ENCODE measurements at places on chromosomes 2 and 18.

GRCh38 chr2:218896501-218897393 is 16.1 kb downstream of the WNT10A start:
- DNase-seq: no peak

- peak; percentile 38 for DNase-seq
These were observed 1.5 kb upstream of the RRM2 start for GRCh38 chr2:10120877-10121574.

DNA sequence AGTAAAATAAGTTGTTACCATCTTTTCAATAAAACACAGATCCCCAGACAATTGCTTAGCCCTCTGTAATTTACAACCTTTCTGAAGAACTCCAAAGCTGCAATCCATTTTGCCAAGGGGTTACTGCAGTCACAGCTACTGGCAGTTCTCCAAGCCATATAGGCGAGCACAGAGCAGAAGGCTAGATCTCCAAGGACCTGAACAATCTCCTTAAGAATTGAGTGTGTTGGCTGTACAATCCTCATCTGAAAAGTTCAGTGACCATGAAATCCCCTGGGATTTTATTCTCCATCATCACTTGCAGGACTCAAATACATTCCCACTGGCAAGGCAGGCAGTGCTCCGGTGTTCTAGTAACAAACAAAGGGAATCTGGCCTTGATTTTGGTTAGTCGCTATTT is 103.9 kb upstream of the LRP1B start:
- peak; percentile 2 for DNase-seq

- no peak for DNase-seq
These were observed 66.7 kb downstream of the ASB1 start for GRCh38 chr2:238493411-238493810.

GRCh38 chr2:7014174-7014640 is 97.0 kb downstream of the RNF144A start:
- DNase-seq: no peak

GRCh38 chr2:210195101-210195852 is 24.1 kb upstream of the KANSL1L start:
- DNase-seq: peak; percentile 40

GRCh38 chr18:25005541-25006403 is 346.2 kb downstream of the ZNF521 start:
- DNase-seq: peak; percentile 66

- DNase-seq: no peak
These were observed 225.7 kb upstream of the ST6GAL2 start for GRCh38 chr2:107111623-107112022.

DNA sequence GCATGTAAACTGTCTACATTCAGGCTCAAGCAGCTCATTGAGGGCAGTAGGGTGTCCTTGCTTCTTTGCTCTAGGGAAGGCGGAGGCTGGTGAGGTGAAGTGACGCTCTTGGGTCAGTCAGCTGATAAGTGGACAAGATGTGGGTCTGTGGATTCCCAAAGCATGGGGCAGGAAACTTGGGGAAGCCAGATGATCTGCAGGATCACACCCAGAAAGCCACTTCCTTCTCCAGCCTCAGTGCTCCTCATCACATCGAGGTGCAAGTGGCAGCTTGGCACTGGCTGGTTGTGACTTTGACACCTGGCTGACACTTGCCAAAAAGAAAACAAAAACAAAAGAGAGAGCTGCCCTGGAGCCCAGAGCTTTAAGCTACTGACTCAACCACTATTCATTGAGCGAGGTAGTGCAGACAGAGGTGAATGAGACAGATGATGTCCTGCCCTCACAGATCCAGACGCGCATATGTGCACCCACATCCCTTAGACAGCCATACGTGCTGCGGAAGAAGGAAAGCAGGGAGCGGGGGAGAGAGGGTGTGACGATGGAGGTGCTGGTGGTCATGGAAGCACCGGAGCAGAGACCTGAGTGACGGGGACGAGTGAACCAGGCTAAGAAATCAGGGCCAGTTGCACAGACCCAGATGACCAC is 3.1 kb upstream of the CIB4 start:
- DNase-seq: no peak

GRCh38 chr2:223054193-223054781 is 2.3 kb downstream of the KCNE4 start:
- DNase-seq: peak; percentile 89

DNA sequence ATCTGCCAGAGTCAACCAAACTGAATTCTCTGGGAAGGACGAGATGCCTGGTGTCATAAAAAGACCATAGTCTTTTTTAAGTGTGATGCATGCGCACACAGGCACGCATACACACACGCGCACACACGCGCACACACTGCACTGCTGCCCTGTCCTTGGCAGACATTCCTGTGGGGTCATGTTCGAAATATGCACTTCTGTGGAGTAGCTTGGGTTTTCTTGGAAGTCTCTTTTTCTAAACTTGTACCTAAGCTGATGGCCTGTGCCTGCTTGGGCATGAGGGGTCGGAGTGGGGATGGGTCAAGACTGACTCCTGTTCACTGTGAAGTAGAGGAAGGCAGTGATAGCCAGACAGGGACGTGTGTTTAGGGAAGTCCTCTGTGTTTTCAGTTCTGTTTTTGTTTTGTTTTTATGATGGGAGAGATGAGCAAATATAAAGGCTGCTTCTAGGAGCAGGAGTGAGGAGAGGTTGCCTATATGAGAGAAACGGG is 4.0 kb upstream of the RMC1 start:
- DNase-seq: peak; percentile 49

DNA sequence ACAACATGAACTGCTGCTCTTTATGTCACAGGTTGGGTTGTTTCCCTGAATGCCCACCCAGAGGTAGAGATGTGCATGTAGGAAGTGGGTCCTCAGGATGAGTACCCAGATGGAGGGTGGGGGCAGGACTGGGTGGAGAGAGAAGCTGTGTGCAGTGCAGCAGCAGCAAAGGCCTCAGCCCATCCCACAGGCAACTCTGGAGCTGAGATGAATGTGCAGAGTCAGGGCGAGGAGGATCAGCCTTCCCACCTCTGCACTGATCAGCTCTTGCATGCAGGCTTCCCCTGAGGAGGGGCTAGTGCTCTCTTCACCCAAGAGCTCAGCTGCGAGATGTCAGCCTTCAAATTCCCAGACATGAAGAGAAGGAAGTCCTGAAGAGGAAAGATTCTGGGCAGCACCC is 326.2 kb upstream of the RAB6C start:
- DNase-seq: no peak

- no peak for DNase-seq
These were observed 183.3 kb upstream of the HDAC4 start for GRCh38 chr2:239583879-239584859.

GRCh38 chr18:51028201-51028805 is 1.7 kb upstream of the SMAD4 start:
- no peak for DNase-seq

GRCh38 chr18:75581336-75582131 is 154.0 kb upstream of the SMIM21 start:
- peak; percentile 85 for DNase-seq

DNA sequence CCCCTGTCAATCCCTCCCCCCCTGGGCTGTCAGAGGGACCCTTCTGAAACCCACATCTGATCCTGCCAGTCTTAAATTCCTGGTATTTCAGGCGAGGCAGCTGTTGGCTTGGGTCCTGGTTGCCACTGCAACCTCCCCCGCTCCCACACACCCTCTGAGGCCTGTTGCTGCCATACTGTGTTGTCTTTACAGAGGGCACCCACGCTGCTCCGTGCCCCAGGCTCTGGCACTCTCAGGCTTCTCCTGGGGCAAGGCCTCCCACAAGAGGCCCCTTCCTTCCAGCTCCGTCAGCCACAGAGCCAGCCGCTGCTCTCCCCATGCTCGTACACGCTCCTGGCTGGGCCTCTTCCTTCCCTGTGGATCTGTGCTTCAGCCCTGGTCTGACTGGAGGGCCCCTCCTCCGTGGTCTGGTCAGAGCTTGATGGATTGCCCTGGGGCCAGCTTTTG is 8.6 kb downstream of the CABLES1 start:
- peak; percentile 24 for DNase-seq
